HCT116 (cell line): ENCODE measurements at places on chromosomes 12 and 14. TPM values are rescaled to one million over a fixed set of nuclear protein-coding genes. Genes with fewer than 3 reads are reported as not detected.

DNA sequence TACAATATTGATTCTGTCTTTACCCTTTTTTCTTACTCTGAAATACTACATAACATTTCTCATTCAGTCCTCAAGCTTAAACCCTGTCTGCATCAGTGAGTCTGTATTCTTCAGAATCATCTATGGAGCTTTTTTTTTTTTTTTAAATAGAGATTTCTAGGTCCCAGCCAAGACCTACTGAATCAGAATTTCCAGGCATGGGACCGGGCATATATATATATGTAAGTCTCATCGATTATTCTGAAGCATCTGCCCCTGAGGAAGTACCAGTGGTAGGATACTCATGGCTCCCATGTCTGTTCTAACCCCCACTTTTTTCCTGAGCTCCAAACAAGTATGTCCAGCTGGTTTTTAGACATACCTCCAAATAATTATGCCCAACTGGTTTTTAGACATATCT is 6.1 kb downstream of the DDX47 start:
- no peaks in the 10 kb centered on the region for H3K27me3 ChIP-seq
- no peak for DNase-seq
- peaks cover 73% of the 10 kb centered on the region for H3K36me3 ChIP-seq

ZC2HC1C gene
- 0.98 TPM for total RNA-seq

- no peak overlapping the region for H3K4me3 ChIP-seq
- DNase-seq = no peak
- H3K27ac ChIP-seq = no peak overlapping the region
- no peaks in the 10 kb centered on the region for H3K4me1 ChIP-seq
- no peaks in the 10 kb centered on the region for H3K36me3 ChIP-seq
Observed at GRCh38 chr12:90816353-90817089, 138.5 kb downstream of the CCER1 start.

RCOR1 gene
- total RNA-seq = 30.7 TPM
